ENCODE measurements at places on chromosomes 2 and 18. TPM values are rescaled to one million over a fixed set of nuclear protein-coding genes. Genes with fewer than 3 reads are reported as not detected.
A peak's percentile ranks its signal among the peaks of the same experiment; 100 is the strongest.

- H3K27me3 ChIP-seq = no peaks in the 10 kb centered on the region
- no peaks in the 10 kb centered on the region for H3K4me1 ChIP-seq
- peak; percentile 41 for DNase-seq
- no peak within 1 kb of the TSS for H3K4me3 ChIP-seq
These were observed at the start of gene SCG2 for GRCh38 chr2:223601932-223602666. Gene SCG2, minus strand, starts transcription at chr2:223602361. Its CDS starts 3,079 bp downstream, at chr2:223599282.

TAF4B gene
- total RNA-seq = 3.7 TPM

- H3K36me3 ChIP-seq = no peaks in the 10 kb centered on the region
- no peaks in the 10 kb centered on the region for H3K27me3 ChIP-seq
- H3K4me1 ChIP-seq = peaks cover 31% of the 10 kb centered on the region
- H3K27ac ChIP-seq = peak overlapping the region; percentile 53
- DNase-seq = peak; percentile 68
- H3K4me3 ChIP-seq = no peak overlapping the region
These were observed 30.4 kb downstream of the TOGARAM2 start for GRCh38 chr2:29011418-29012060.

CNGA3 gene
- 1.6 TPM for total RNA-seq

- H3K4me3 ChIP-seq = no peak overlapping the region
- H3K27ac ChIP-seq = no peak overlapping the region
- H3K27me3 ChIP-seq = peaks cover 3% of the 10 kb centered on the region
These were observed 103.5 kb downstream of the MSH2 start for GRCh38 chr2:47506436-47506835.

TWIST2 gene
- total RNA-seq = 59.1 TPM

MAL gene
- 14.3 TPM for total RNA-seq

CAPN14 gene
- total RNA-seq = 0.16 TPM

DNAJC5G gene
- not detected for total RNA-seq

CAMKMT gene
- total RNA-seq = 4.5 TPM

SKA1 gene
- total RNA-seq = 4.2 TPM

GRCh38 chr2:46366668-46367052 is 69.5 kb downstream of the EPAS1 start:
- no peak for DNase-seq
- H3K4me3 ChIP-seq = no peak overlapping the region
- H3K27me3 ChIP-seq = no peaks in the 10 kb centered on the region
- no peaks in the 10 kb centered on the region for H3K4me1 ChIP-seq
- H3K36me3 ChIP-seq = no peaks in the 10 kb centered on the region

- H3K4me3 ChIP-seq = no peak overlapping the region
- no peaks in the 10 kb centered on the region for H3K4me1 ChIP-seq
- no peaks in the 10 kb centered on the region for H3K27me3 ChIP-seq
- H3K36me3 ChIP-seq = no peaks in the 10 kb centered on the region
- no peak for DNase-seq
These were observed 348.3 kb upstream of the SYT4 start for GRCh38 chr18:43625582-43625981.

MALL gene
- total RNA-seq = 205 TPM

IL36RN gene
- total RNA-seq = not detected

GRCh38 chr2:64325477-64325851 is 128.5 kb upstream of the LGALSL start:
- no peaks in the 10 kb centered on the region for H3K36me3 ChIP-seq
- peak overlapping the region; percentile 44 for H3K27ac ChIP-seq

DNA sequence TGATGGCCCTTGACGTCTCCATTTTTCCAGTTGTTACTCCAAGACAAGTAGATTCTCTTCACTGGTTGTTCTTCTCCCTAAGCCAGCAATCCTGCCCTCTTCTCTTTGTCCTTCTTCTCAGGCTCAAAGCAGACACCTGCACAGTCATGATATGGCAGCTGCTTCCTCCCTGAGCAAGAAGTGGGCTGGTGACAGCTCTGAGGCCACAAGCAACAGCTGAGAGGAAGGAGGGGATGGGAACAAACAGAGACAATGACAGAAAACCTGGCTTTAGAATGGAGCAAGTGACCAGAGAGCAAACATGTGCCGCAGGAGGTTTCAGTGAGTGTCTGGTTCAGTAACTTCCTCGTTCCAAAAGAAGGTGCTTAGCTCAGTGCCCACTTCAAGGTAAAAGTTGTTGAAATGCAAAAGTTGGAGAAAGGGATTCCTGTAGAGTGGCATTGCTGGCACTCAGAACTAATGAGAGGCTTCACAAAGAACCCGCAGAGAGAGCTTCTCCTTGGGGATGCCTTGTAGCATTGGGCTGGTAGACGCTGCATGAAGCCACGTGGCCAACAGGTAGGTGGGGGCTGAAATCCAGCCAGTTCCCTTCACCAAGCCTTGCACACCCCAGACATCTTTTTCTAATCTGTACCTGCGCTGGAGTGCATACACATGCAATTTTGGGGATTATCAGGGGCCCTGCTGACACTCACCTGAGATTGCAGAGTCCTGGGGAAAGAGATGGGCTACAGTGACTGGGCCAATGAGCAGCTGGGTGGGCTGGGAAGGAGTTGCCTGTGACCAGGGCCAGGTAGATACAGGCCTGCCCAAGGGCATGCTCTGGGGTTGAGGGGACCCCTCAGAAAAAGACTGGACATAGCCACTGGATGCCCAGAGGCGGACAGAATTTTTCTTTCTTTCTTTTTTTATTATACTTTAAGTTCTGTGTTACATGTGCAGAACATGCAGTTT is 153.3 kb upstream of the RAB12 start:
- H3K27ac ChIP-seq = no peak overlapping the region
- DNase-seq = no peak
- no peak overlapping the region for H3K4me3 ChIP-seq
- no peaks in the 10 kb centered on the region for H3K27me3 ChIP-seq
- no peaks in the 10 kb centered on the region for H3K36me3 ChIP-seq
- no peaks in the 10 kb centered on the region for H3K4me1 ChIP-seq

LTBP1 gene
- total RNA-seq = 34.6 TPM

DNA sequence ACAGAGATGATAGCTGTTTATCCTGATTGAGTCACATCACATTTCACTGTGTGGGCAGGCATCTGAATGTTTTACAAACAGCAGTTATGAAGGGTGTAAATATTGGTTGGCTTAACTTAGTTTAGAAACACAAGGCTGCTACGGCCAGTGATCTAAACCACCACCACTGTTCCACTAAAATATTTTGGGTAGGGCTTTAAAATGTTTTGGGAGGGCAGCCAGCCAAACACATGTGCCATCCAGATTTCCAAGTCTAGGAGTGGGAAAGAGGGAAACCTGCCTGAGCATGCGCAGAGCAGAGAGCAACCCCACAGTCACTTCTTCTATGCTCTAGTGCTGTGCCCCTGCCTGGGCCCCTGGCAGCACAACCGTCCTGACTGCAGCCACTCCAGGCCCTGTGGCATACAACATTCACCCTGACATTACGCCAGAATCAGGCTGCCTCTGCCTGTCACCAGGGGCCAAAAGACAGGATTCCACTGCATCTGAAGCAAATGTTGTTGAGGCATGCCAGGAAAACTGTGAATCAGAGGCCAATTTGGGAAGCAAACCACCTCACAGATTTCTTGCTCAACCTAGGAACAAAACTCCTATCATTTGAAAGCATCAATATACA is 74.8 kb upstream of the COL5A2 start:
- no peak overlapping the region for H3K4me3 ChIP-seq
- H3K36me3 ChIP-seq = no peaks in the 10 kb centered on the region
- no peaks in the 10 kb centered on the region for H3K27me3 ChIP-seq
- peak; percentile 13 for DNase-seq
- H3K27ac ChIP-seq = no peak overlapping the region

DNA sequence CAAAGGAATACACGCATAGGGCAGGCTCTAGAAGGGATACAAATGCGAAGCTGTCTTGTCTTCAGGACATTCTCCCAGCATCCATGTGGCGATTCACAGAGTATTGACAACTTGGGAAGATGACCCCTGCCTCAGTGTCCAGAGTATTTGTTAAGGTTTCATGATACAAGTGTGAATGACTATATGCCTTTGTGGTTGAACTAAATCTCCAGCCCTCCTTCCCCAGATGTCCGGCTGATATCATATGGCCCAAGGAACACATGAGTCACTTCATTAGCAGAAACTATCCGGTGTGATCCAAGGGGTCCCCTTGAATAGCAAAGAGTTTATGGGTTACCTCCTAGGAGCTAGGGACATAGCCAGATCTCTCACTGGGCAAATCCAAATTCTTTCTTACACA is 151.0 kb downstream of the INSIG2 start:
- no peaks in the 10 kb centered on the region for H3K36me3 ChIP-seq
- H3K27ac ChIP-seq = no peak overlapping the region
- no peak for DNase-seq
- H3K4me1 ChIP-seq = no peaks in the 10 kb centered on the region
- peaks cover 8% of the 10 kb centered on the region for H3K27me3 ChIP-seq

GRCh38 chr2:121293450-121294325 is 8.7 kb upstream of the TFCP2L1 start:
- H3K4me3 ChIP-seq = no peak overlapping the region
- peak; percentile 90 for DNase-seq
- no peaks in the 10 kb centered on the region for H3K4me1 ChIP-seq
- H3K27me3 ChIP-seq = no peaks in the 10 kb centered on the region
- H3K27ac ChIP-seq = peak overlapping the region; percentile 66

DNA sequence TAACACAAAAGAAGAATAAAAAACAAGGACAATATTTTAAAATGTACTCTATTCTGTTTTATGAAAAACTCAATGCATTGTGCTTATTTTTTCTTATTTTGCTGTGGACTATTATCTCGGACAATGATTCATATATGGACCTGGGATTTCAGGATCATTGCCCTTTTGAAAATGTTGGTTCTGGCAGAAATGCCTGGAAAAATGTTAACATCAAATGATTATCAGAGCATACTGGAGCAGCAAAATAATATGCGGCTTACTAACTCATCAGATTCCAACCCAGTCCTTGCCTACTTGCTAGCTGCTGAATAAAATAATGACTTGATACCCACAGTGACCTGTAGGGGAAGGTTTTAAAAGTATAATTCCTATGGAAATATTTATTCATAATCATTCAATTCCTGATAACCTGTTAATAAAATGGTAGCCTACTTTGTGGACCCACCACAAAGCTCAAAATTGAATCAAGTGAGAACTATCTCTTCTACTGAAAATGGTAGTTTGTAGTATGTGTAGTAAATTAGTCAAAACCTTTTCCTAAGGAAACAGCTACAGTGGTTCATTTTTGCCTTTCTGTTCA is 117.4 kb downstream of the NEB start:
- H3K27me3 ChIP-seq = no peaks in the 10 kb centered on the region
- no peaks in the 10 kb centered on the region for H3K36me3 ChIP-seq
- H3K4me3 ChIP-seq = no peak overlapping the region
- no peaks in the 10 kb centered on the region for H3K4me1 ChIP-seq

NCKAP5 gene
- total RNA-seq = 1.1 TPM

DNA sequence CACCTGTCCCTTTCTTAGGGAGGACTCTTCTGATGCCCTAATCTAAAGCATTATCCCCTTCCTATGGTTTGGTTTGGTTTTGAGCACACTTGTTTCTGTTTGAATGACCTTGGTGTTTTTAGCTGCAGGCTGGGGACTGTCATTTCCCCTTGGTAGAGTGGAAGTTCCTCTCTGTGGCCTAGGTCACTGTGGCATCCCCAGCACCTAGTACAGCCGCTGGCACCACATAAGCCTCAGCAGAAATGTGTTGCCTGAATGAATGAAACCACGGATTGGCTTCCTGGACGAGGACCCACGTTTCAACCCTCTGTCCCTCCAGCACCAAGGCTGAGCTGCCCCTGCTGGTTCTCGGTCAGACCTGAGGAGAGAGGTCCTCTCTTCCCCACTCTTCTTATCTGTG is 159.9 kb downstream of the CTIF start:
- no peak for DNase-seq
- H3K36me3 ChIP-seq = no peaks in the 10 kb centered on the region
- H3K27ac ChIP-seq = no peak overlapping the region
- H3K27me3 ChIP-seq = no peaks in the 10 kb centered on the region
- H3K4me3 ChIP-seq = no peak overlapping the region
- H3K4me1 ChIP-seq = no peaks in the 10 kb centered on the region

- no peaks in the 10 kb centered on the region for H3K27me3 ChIP-seq
- no peak overlapping the region for H3K27ac ChIP-seq
- H3K4me1 ChIP-seq = no peaks in the 10 kb centered on the region
These were observed 24.3 kb upstream of the PSME4 start for GRCh38 chr2:53994818-53995808.

GRCh38 chr2:135991861-135992260 is 6.4 kb upstream of the DARS1 start:
- H3K4me3 ChIP-seq = no peak overlapping the region
- DNase-seq = no peak
- no peaks in the 10 kb centered on the region for H3K4me1 ChIP-seq

DSC2 gene
- 110 TPM for total RNA-seq

All from transverse colon (tissue), 4 donors.